ENCODE measurements at places on chromosomes 16 and 17.
A peak's percentile ranks its signal among the peaks of the same experiment; 100 is the strongest.

DNA sequence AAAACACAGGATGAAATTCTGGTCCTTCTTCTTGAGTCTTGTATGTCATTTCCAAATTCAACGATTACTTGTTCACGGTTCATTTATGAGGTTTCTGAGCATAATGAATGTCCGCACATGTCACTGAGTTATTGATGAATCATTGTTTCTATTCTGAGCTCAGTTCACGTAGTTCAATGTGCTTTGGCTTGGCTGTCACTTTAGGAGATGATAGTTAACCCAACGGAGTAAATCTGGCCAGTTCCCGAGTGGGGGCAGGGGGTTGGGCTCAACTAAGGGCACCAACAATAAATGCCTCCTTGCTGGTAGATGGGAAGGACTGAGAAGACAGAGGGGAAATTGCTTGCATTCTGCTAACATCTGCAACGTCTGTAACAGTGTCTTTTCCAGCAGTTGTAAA, 239.4 kb upstream of the HSBP1 start:
- no peak for DNase-seq

DNA sequence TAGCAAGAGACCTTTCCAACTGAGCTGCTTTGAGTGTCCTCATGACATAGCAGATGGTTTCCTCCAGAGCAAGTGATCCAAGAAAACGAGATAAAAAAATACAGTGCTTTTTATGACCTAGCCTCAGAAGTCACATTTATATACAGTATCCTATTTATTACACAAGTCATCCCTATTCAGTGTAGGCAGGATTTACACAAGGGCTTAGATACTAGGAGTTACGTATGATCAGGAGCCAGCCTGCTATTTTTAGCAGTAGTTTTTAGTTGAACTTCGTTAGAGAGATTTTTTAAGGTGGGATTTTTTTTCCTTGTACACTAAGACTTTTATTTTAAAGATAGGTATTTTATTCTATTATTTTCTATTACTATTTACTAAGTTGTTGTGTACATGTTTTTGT, 58.4 kb downstream of the PHKB start:
- DNase-seq: no peak

- no peak for DNase-seq
Observed at GRCh38 chr16:66409156-66409555, 17.9 kb upstream of the BEAN1 start.

DNA sequence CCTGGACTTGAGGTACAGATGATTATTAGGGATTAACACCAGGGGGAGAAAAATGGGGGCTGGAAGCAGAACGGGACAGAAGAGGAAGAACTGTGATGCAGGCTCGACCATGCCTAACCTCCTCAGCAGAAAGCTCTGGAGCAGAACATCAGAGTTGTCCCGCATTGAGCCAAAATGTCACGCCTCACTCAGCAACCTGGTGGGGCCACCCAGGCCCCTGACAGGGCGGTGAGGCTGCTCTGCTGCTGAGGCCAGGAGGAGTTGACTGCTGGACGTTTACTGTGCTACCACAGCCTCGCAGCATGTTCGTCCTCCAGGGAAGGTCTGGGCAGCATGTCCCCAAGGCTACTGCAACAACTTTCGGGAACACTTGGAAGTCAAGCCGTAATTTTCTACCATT, 6.5 kb upstream of the ULK2 start:
- no peak for DNase-seq

GRCh38 chr17:5976251-5976650, 93.9 kb upstream of the WSCD1 start:
- no peak for DNase-seq

GRCh38 chr17:5769593-5770354, 185.5 kb upstream of the NLRP1 start:
- no peak for DNase-seq

DNA sequence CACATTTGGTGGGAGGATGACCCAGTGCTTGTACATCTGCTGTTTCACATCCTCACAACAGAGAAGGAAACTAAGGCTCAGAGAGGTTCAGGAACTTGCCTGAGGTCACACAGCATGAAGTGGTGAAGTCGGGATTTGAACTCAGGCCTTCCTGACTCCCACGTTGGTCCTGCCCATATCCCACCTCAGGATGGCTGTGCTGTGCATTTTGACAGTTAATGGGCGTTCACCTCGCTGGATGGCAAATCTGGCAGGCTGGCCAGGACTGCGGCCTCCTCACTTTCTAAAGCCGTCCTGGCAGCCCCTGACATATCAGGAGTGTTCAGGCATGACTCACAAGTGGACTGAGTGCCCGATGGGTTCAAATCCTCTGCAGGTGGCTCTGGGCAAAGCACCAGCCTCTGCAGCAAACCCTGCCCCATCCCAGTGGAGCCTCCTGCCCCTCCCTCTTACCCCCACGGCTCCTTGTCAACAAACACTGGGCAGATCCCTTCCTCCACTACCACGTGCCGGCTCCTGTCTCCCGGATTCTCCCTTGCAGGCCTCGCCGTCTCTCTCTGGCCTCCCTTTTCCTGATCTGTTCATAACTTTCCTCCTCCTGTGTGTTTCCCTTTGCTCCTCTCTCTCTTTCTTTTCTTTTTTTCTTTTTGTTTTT, 29.2 kb downstream of the SOCS3 start:
- no peak for DNase-seq

GRCh38 chr16:88772871-88773811, 11.9 kb downstream of the PIEZO1 start:
- DNase-seq: peak; percentile 76

GRCh38 chr16:31507929-31508705, at the start of gene RUSF1:
Gene RUSF1, minus strand, starts transcription at chr16:31508391. Its CDS starts 18 bp downstream, at chr16:31508373.
- DNase-seq: no peak

GRCh38 chr17:64150237-64151015, 20.5 kb upstream of the ERN1 start:
- DNase-seq: no peak

- DNase-seq: no peak
Observed at GRCh38 chr17:45261577-45262515, at the start of gene SPATA32. Gene SPATA32, minus strand, starts transcription at chr17:45262094. Its CDS starts 78 bp downstream, at chr17:45262016.
